ENCODE measurements at places on chromosomes 4 and X. TPM values are rescaled to one million over a fixed set of nuclear protein-coding genes. Genes with fewer than 3 reads are reported as not detected.

Gene MAD2L1
- total RNA-seq = 56.8 TPM

Gene EXOC1L
- not detected for total RNA-seq

Gene SH3RF1
- total RNA-seq = 4.4 TPM

Gene BGN
- total RNA-seq = 2.0 TPM

DNA sequence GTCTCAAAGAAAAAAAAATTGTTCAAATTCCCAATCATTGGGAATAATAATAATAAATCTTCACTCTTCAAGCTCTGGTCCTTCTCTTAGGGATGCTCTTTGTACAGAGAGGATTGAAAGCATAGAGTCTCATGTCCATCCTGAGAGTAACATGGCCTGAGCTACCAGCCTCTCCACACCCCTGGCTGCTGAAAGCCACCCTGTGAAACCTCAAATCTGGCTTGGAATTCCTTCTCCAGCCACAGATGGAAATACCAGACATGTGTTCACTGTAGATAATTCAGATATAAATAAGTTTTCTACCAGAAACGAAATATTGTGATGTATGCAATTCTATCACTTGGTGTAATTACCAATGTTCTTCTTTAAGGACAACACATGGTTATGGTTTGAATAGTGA lies 140.6 kb downstream of the ARSF start:
- no peak for DNase-seq

- DNase-seq = peak; percentile 78
Measured at GRCh38 chr4:185573651-185574199, 38.4 kb upstream of the PDLIM3 start.

- DNase-seq = no peak
Measured at GRCh38 chrX:94676285-94676684, 1002.3 kb downstream of the FAM133A start.

DNA sequence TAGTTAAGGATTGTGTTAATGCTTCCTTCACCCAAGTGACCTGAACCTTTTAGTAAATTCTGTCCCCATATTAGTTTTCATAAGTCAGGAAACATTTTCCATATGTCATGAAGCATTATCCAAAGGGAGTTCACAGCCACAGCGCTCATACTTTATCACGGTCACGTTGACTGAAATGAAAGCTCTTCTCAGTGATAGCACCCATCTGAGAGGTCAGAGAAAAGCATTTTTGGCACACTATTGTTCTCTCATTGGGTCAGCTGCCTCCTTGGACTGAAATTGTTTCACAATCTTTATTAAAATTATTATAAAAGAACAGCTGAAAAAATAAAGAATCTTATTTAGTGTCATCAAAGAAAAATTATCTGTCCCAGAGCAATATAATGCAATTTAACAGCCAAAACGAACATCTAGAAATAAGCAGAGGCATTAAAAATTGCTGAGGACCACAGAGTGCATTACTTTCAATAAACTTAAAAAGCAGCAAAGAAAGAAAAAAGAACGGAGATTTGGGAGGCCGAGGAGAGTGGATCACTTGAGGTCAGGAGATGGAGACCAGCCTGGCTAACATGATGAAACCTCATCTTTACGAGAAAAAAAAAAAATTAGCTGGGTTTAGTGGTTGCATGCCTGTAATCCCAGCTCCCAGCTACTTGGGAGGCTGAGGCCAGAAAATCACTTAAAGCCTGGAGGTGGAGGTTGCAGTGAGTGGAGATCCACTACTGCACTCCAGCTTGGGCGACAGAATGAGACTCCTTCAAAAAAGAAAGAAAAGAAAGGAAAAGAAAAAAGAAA lies 680.8 kb upstream of the FAM241A start:
- no peak for DNase-seq
